ENCODE measurements at places on chromosomes 4 and X.
A peak's percentile ranks its signal among the peaks of the same experiment; 100 is the strongest.

GRCh38 chr4:176320976-176321361 is 1.2 kb downstream of the SPCS3 start:
- DNase-seq, result no peak
- H3K4me1 ChIP-seq, result peaks cover 43% of the 10 kb centered on the region
- H3K36me3 ChIP-seq, result peaks cover 30% of the 10 kb centered on the region
- H3K27me3 ChIP-seq, result no peaks in the 10 kb centered on the region

DNA sequence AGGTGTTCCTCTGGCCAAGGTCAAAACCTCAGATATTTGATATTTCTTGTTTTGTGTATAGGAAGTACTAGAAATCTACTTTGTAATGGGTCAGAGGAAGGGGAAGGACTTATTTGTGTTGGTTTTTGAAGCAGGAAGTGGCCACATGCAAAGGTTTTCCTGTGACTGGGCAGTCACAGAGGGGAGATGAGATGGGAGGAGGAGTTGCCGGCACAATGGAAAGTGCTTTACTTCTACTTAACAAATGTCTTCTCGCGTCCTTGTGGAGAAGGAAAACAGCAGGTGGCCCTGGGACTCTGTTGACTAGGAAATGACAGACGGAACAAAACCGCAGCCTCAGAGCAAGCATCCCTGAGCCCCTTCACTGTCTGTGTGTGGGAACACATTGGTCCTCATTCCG is 46.6 kb downstream of the SHROOM2 start:
- peaks cover 5% of the 10 kb centered on the region for H3K27me3 ChIP-seq
- no peak for DNase-seq
- H3K36me3 ChIP-seq, result no peaks in the 10 kb centered on the region
- no peak overlapping the region for H3K4me3 ChIP-seq
- peaks cover 2% of the 10 kb centered on the region for H3K4me1 ChIP-seq

DNA sequence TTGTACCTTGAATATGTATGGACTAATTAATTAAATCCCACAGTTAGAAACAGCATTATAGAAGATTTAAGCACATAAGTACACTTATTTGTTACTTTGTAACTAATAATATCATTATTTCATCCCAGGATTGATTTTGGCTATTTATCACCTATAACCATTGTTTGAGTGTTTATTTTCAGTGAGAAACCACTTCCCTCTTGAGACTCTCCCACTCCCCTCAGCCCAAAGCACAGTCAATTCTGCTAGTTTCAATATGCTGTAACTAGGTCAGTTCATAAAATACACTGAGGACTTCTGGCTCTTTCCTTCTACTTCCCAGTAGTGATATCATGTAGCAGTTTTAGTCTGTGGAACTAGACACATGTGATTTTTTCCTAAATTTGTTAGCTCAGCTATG is 16.3 kb downstream of the OFD1 start:
- H3K27me3 ChIP-seq, result no peaks in the 10 kb centered on the region
- peak overlapping the region; percentile 25 for H3K27ac ChIP-seq
- peaks cover 34% of the 10 kb centered on the region for H3K4me1 ChIP-seq
- DNase-seq, result no peak
- peaks cover 31% of the 10 kb centered on the region for H3K36me3 ChIP-seq
- no peak overlapping the region for H3K4me3 ChIP-seq

- no peak overlapping the region for H3K27ac ChIP-seq
- no peak for DNase-seq
- H3K27me3 ChIP-seq, result peaks cover 34% of the 10 kb centered on the region
Measured at GRCh38 chr4:41365681-41366080, 109.0 kb downstream of the UCHL1 start.

DNA sequence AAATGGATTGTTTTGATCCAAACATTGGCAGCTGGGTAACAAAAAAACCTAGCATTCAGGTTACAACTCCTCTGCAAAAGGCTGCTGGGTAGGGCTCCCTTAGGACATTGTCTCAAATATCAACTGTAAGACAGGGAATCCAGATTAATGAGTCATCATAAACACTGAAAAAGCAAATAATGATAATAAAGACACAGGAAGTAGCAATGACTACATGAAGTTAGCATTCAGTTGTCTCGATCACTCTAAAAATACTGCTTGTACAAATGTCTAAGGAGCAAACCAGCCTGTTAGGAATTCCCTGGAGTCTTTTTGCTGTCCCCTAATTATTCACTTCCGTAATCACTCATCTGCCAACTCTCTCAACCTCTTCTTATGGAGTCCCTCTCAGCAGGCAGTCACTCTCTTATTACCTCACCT is 259.2 kb downstream of the GPC3 start:
- H3K36me3 ChIP-seq, result no peaks in the 10 kb centered on the region
- no peak for DNase-seq

DNA sequence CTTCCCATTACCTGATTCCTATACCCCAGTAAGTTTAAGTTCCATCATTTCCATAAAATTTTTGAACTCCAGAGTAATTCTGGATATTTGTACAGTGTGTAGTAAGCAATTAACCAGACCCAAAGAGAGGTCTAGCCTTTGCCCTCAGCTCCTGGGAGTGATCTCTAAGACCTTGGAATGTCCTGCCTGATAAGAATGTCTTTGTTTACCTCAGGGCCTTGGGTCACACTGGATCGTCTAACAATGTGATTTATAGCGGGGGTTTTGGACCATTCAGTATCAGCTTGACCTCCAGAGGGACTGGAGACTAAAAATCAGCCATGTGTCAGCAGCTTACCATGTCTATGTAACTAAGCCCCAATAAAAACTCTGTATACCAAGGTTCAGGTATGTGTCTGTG is 330.9 kb upstream of the PPP1R2C start:
- DNase-seq, result no peak
- H3K27me3 ChIP-seq, result no peaks in the 10 kb centered on the region
- no peak overlapping the region for H3K4me3 ChIP-seq
- H3K4me1 ChIP-seq, result peaks cover 9% of the 10 kb centered on the region

DNA sequence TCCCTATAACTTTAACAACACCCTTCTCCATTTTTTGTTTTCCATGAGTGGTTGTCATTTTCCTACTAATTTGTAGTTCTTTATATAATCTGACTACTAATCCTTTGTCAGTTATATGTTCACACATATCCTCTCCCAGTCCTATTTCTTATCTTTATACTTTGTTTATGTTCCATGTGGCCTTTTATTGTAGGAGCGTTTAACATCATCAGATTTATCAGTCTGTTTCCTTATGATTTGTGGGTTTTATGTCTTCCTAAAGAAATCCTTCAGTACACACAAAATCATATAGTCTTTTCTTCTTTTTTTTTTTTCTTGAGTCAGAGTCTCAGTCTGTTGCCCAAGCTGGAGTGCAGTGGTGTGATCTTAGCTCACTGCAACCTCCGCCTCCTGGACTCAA is 204.9 kb upstream of the SPRY1 start:
- no peak overlapping the region for H3K4me3 ChIP-seq
- no peak overlapping the region for H3K27ac ChIP-seq
- DNase-seq, result no peak
- H3K36me3 ChIP-seq, result peaks cover under 1% of the 10 kb centered on the region

DNA sequence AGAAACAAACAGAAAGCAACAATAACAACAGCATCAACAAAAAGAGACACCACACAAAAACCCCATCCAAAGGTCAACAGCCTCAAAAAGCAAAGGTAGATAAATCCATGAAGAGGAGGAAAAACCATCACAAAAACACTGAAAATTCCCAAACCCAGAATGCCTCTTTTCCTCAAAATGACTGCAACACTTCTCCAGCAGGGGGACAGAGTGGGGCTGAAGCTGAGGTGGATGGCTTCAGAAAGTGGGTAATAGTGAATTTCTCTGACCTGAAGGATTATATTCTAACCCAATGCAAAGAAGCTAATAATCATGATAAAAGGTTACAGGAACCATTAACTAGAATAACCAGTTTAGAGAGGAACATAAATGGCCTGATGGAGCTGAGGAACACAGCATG is 888.2 kb downstream of the RAB28 start:
- no peak overlapping the region for H3K4me3 ChIP-seq
- DNase-seq, result no peak
- H3K27me3 ChIP-seq, result no peaks in the 10 kb centered on the region
- no peaks in the 10 kb centered on the region for H3K36me3 ChIP-seq

DNA sequence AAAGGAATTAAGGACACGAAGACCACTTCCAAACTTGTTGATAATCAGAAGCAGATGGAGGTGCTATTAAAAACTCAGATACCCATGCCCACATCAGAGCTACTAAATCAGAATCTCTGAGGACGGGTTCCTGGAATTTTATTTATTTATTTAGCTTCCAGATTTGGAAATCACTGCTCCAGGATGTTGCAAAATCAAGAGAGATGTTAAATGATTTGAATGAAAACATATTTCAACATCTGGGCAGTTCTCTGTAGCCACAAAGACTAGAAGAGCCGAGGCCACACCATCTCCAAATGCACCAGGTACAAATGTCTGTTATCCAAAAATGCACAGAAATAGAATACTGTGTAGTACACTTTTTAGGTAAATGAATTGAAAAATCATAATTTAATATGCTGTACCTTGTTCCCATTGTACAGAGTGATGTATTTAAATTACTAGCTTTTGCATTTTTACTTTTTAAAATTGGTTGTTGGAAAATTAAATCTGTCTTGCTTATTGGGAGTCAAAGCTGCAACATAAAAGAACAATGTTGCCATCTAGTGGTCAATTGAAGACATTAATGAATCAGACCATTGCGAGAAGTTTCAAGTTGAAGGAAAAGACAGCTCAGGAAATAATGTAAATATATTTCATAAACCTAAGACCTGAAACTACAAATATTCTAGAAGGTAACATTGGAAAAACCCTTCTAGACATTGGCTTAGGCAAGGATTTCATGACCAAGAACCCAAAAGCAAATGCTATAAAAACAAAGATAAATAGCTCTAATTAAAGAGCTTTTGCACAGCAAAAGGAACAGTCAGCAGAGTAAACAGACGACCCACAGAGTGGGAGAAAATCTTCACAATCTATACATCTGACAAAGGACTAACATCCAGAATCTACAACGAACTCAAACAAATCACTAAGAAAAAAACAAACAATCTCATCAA is 151.3 kb upstream of the TTC29 start:
- DNase-seq, result no peak
- no peaks in the 10 kb centered on the region for H3K36me3 ChIP-seq
- H3K27me3 ChIP-seq, result peaks cover 8% of the 10 kb centered on the region

GRCh38 chr4:102779204-102779603 is 18.4 kb upstream of the MANBA start:
- H3K4me3 ChIP-seq, result no peak overlapping the region
- H3K27me3 ChIP-seq, result peaks cover 6% of the 10 kb centered on the region
- H3K4me1 ChIP-seq, result no peaks in the 10 kb centered on the region
- DNase-seq, result no peak
- H3K27ac ChIP-seq, result no peak overlapping the region
- no peaks in the 10 kb centered on the region for H3K36me3 ChIP-seq

DNA sequence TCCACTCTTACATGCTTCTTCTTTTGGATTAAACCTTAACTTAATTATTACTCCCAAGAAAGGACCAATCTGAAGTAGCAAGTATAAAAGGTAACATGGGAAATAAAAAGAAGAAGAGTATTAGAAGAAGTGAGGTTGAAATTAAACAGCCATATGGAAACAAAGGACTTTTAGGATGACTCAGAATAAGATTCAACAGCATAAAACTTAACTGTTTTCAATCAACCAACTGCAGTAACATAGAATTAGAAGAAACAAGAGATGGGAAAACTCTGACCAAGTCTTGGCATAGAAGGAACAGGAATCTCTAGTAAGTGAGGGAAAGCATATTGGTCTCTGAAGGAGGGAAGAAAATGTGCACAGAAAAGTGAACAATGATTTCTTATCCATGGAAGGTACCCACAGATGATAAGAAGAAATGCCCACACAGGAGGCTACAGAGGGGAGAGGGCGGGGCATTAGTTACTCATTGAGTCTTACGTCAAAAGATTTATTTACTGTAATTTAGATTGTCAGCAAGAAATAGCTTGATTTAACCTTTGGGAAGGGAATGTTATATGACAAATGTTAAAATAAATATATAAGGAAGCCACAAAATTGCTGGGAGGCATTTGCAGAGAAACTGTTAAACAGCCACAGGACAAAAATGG is 177.3 kb downstream of the BANK1 start:
- H3K4me3 ChIP-seq, result no peak overlapping the region
- no peaks in the 10 kb centered on the region for H3K36me3 ChIP-seq
- no peak for DNase-seq
- H3K27ac ChIP-seq, result no peak overlapping the region
- H3K4me1 ChIP-seq, result peaks cover 2% of the 10 kb centered on the region
- H3K27me3 ChIP-seq, result peaks cover 3% of the 10 kb centered on the region

- no peak overlapping the region for H3K27ac ChIP-seq
- H3K4me3 ChIP-seq, result no peak overlapping the region
- no peaks in the 10 kb centered on the region for H3K27me3 ChIP-seq
- H3K4me1 ChIP-seq, result no peaks in the 10 kb centered on the region
- DNase-seq, result no peak
Measured at GRCh38 chr4:189081826-189082225, 858.8 kb upstream of the FRG1 start.

DNA sequence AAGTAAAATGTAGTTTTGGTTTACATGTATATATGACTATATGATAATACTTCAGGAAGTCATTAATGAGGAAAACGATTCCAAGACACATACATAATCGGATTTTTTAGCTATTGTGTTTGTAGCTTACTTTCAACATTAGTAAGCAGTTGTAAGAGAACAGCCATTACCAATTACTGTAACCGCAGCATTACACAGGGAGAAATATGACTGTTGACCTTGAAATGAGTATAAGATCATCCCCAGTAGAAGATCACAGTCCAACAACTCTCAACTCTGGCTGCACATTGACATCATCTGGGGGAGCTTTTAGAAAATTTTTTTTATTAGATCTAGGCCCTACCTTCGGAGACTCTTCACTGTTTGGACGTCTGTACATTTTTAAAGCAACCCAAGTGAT is 762.0 kb upstream of the MAGEB2 start:
- no peak for DNase-seq
- no peak overlapping the region for H3K27ac ChIP-seq
- H3K4me3 ChIP-seq, result no peak overlapping the region
- H3K4me1 ChIP-seq, result no peaks in the 10 kb centered on the region
- no peaks in the 10 kb centered on the region for H3K27me3 ChIP-seq
- H3K36me3 ChIP-seq, result no peaks in the 10 kb centered on the region

- H3K4me3 ChIP-seq, result no peak overlapping the region
- peaks cover 3% of the 10 kb centered on the region for H3K27me3 ChIP-seq
- no peaks in the 10 kb centered on the region for H3K4me1 ChIP-seq
- no peaks in the 10 kb centered on the region for H3K36me3 ChIP-seq
- DNase-seq, result no peak
Measured at GRCh38 chr4:7418131-7418943, 16.4 kb downstream of the PSAPL1 start.

- H3K27me3 ChIP-seq, result no peaks in the 10 kb centered on the region
- DNase-seq, result no peak
- H3K36me3 ChIP-seq, result no peaks in the 10 kb centered on the region
- no peaks in the 10 kb centered on the region for H3K4me1 ChIP-seq
- no peak overlapping the region for H3K4me3 ChIP-seq
- H3K27ac ChIP-seq, result no peak overlapping the region
Measured at GRCh38 chrX:109749207-109749606, 16.1 kb upstream of the ACSL4 start.

- H3K4me1 ChIP-seq, result peaks cover 23% of the 10 kb centered on the region
- H3K27me3 ChIP-seq, result peaks cover 2% of the 10 kb centered on the region
- no peak overlapping the region for H3K4me3 ChIP-seq
- no peaks in the 10 kb centered on the region for H3K36me3 ChIP-seq
- H3K27ac ChIP-seq, result no peak overlapping the region
Measured at GRCh38 chr4:168755598-168756477, 254.2 kb downstream of the CBR4 start.

All from activated CD4-positive, alpha-beta T cell treated with anti-CD3 and anti-CD28 coated beads, Interleukin-2, amount 10 ng/mL, durations not matched to agents 7 days and 5 days (primary cell).